Chondrocyte (in vitro differentiated cells): ENCODE measurements at places on chromosomes 12 and 14. TPM values are rescaled to one million over a fixed set of nuclear protein-coding genes. Genes with fewer than 3 reads are reported as not detected.

DNA sequence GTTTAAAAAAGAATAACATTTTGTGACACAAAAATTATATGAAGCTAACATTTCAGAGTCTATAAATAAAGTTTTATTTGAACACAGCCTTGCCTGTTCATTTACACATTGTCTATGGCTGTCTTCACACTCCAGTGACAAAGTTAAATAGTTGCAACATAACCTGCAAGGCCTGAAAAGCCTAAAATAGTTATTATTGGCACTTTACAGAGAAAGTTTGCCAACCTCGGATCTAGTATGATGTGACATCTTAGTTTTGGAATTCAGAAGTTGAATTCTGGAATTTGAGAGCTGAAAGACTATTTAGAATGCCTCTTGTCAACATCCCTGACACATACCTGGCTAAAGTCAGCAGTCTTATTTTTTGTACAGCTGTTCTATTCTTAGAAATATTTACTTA, 68.3 kb downstream of the DYRK2 start:
- H3K36me3 ChIP-seq, result no peaks in the 10 kb centered on the region
- H3K27ac ChIP-seq, result peak overlapping the region; percentile 81
- no peaks in the 10 kb centered on the region for H3K27me3 ChIP-seq
- peaks cover 51% of the 10 kb centered on the region for H3K4me1 ChIP-seq
- no peak for DNase-seq
- H3K4me3 ChIP-seq, result no peak overlapping the region

DNA sequence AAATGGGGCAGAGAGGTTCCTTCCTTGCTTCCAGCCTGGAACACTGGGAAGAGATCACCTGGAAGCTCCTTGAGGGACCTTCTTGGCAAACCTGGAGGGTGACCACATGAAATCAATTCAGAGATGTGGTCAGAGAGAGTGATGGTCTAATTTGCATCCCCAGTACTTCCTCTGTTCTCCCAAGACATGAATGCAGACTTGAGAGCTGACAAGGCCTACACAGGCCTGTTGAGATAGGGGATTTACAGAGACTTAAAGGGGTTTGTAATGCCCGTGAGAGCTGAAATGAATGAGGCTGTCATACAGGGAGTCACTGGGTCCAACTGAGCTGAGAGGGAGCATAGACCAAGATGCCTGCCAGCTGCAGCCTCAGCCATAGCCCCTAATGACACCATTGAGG, 45.1 kb downstream of the TMX1 start:
- no peaks in the 10 kb centered on the region for H3K27me3 ChIP-seq
- H3K4me3 ChIP-seq, result no peak overlapping the region
- DNase-seq, result no peak
- no peaks in the 10 kb centered on the region for H3K36me3 ChIP-seq
- H3K4me1 ChIP-seq, result peaks cover 18% of the 10 kb centered on the region

DNA sequence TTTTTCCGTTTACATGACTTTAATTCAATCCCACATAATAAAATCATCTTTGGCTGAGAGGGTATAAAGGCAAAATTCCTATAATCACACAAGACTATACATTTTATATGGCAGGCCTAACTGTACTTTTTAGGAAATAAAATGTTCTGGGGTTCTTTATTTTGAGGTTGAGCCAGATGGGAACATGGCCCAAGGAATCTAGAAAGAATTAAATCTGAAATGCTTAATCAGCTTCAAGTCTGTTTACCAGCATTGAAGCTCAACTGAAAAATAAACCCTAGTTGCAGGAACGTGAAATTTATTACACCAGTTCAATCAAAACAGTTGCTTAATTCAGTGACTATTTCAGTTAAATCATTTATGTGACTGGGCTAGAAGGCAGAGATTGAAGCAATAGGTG, 191.0 kb upstream of the BTG1 start:
- no peak overlapping the region for H3K27ac ChIP-seq
- peaks cover 10% of the 10 kb centered on the region for H3K4me1 ChIP-seq
- no peak overlapping the region for H3K4me3 ChIP-seq
- H3K27me3 ChIP-seq, result no peaks in the 10 kb centered on the region
- no peak for DNase-seq

The CCDC175 gene
- not detected in 3 replicates for total RNA-seq

The KRT82 gene
- not detected in 3 replicates for total RNA-seq
